ENCODE measurements at places on chromosomes 2 and 18.

DNA sequence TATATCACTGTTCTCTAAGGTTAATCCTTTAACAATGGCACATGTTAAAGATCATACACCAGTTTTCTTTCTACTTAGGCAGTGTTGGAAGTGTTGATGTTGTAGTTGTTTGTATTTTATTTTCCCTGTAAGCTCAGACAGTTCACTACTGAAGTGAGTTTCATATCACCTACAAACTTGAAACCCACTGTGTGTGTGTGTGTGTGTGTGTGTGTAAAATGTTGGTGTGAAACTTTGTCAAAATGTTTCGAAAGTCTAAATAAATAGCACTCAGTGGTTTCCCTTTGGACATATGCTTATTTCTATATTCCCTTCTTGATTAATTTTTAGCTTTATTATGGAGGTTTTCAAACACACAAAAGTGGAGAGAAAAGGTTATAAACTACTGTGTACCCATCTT lies 79.8 kb upstream of the CAVIN2 start:
- no peak for DNase-seq

DNA sequence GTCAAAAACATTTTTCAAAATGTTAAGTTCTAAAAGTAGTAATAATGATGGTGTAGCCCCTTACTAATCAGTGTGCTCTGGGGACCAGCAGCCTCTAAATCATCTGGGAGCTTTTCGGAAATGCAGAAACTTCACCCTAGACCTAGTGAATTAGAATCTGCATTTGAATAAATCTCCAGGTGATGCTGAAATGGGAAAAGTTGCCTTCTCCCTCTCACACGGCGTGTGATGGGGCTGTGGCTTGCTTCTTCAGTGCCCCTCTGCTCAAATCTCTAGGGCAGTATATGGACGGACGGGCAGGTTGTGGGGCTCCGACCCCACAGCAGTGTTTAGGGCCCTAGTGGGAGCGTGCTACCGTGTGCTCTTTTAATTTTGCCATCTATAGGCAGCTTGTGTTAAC lies 368.6 kb downstream of the GALNT13 start:
- no peak for DNase-seq

GRCh38 chr2:179927041-179927440 lies 65.6 kb upstream of the ZNF385B start:
- DNase-seq, result no peak

DNA sequence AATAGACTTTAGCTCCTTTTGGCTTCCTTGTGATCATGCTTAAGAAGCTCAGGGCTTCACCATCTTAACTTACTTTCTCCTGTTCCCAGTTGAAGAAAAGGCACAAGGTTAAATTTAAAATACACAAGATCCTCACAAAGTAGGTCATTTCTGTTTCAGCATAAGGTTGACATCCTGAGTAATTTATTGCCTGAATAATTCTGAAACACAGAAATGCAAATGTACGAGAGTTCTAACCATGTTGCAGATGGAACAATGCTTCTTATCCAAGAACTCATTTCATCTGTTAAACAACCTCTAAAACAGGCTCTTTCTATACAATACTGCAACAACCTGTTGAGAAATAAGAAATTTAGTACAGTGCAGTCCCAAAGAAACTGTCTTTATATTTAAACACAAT lies 395.2 kb downstream of the BCL11A start:
- DNase-seq, result no peak

- peak; percentile 58 for DNase-seq
Measured at GRCh38 chr2:164061129-164061746, 325.4 kb upstream of the FIGN start.

DNA sequence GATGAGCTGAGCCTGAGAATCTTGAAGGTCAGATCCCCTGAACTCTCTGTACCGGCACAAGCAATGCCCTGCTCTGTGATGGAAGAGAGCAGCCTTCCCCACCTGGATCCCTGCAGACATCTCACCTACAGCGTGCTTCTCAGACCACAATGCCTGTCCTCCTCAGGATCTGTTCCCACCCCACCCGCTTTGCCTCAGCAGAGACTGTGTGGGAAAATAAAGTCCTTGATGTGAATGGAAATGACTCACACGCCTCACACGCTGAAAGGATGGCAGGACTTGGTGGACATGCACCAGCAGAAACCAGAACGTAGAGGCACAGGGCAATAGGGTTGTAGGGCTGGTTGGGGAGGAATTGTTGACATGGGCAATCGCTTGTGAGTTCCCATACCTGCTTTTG lies 117.9 kb upstream of the POU3F3 start:
- DNase-seq, result no peak

DNA sequence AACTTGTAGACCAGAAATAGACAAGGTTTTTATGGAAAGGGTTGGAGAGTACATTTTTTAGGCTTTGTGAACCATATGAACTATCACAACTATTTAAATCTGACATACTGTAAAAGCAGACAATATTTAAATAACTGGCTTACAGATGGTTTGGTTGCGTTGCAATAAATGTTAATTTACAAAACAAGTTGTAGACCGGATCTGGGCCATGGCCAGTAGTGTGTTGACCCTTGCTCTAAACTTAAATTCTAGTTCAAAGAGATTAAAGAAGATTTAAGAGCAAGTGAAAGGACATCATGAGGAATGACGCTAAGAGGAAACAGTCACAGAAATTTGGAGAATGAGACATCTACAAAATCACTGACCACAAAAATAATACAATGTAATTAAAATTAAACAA lies 652.7 kb downstream of the DCDC2C start:
- DNase-seq, result no peak

GRCh38 chr2:88159955-88160415 lies 10.2 kb upstream of the THNSL2 start:
- peak; percentile 77 for DNase-seq

DNA sequence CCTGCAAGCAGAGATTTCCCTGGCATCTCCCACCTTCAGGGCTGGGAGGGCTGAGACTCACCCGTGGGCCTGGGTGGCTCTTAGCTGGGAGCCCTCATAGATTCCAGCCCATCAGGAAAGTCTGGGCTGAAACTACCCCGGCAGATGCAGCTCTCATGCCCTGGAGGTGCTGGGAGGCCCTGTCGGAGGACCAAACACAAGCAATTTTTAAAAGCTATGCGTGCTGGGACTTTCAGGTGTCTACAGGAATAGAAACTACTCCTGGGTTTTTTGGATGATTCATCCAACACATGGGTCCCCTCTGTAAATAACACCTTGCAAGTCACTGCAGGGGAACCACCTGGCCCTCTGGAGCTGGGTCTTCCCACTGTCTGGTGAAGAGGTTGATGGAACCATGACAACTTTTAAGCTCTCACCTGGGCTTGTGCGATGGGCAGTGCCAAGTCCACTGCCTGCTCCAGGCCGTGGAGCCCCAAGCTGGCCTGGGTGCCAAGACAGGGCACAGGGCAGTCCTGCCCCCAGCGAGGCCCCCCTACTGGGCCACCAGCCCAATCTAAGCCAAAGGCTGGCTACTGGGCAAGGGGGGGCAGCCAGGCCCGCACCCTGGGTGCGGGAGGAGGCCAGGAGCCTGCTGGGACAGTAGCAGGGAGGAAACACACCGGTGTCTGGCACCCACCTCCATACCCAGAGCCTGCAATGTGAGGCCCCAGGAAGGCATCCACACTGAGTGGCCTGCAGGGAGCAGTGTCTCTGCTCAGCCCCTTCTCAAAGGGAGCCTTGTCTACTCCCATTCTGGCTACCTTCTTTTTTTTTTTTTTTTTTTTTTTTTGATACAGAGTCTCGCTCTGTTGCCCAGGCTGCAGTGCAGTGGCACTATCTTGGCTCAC lies 1.1 kb upstream of the GPR55 start:
- DNase-seq, result peak; percentile 20

Data from NAMALWA (cell line).